ENCODE measurements at places on chromosomes 11 and 22.

DNA sequence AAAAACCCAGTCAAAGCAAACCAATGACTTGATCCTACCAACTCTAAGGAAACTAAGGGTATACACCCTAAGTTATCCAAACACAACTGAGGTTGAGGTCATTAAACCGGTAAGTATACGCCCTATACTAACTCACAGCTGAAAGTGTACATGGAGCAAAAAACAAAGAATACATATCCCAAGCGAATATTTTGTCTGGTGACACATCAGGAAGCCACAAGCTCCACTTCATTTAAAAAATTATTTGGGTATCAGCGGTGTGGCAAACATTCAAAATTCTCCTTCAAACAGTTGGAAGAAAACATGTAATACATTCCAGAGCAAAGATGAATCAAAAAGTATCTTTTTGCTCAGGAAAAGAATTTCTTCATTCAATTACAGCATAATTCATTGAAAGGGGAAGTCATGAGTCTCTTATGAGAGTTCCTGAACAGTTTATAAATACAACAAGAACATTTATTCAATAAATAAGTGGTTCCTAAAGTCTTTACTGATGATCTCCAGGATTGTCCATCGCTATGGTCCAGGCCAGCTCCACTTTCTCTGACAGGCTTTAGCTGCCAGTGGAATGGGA is 4.5 kb upstream of the JAML start:
- DNase-seq = no peak

DNA sequence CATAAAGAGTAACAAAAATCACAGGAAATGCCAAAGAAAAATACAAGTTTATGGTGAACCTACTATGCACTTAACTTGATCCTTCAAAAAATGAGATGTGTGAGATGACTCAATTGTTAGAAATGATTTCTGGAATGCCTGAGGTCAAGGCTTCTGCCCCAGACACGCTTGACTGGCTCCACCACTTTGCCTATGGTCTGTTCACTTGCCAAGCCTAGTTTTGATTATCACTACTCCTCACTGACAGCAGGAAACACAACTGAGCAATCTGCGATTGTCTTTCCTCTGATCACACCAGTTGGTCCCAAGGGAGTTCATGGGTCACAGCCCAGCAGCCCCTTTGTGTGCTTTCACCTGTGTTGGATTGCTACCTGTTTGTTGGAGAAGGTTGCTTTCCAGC is 20.6 kb upstream of the PRDM10 start:
- DNase-seq = no peak

- DNase-seq = no peak
Observed at GRCh38 chr22:31504282-31504681, 7.9 kb downstream of the SFI1 start.

GRCh38 chr11:13303668-13304649 is 26.4 kb downstream of the BMAL1 start:
- DNase-seq = no peak

DNA sequence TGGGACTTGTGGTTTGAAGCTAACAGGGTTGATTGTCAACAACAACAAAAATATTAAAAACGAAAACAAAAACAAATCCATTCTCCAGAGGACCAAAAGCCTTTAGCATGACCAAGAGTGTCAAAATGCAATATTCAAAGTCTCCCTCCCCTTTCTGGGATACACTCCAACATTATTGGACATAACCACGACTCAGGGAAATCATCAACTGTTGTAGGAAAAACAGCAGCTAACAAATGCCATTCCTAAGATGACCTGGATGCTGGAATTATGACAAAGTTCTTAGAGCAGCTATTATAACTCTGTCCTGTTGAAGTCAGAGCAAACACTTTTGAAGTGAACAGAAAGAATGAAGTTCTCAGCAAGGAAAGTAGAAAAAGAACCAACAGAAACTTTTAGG is 143.0 kb downstream of the TMEM135 start:
- no peak for DNase-seq

- DNase-seq = no peak
Observed at GRCh38 chr11:24043842-24044241, 453.0 kb upstream of the LUZP2 start.

DNA sequence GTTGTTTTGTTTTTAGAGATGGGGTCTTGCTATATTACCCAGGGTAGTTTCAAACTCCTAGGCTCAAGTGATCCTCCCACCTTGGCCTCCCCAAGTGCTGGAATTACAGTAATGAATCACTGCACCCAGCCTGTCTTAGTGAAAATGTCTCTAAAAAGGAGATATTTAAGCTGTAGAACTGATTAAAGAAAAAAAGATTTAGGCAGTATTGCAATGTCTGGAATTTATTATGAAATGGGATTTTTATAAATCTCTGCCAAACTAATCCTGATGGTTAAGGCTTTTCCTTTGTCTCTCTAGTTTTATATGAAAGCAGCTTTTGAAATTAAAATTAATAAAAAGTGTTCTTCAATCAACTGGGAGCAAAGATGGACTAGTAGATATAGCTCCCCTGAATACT is 2.1 kb downstream of the PLAAT3 start:
- no peak for DNase-seq

DNA sequence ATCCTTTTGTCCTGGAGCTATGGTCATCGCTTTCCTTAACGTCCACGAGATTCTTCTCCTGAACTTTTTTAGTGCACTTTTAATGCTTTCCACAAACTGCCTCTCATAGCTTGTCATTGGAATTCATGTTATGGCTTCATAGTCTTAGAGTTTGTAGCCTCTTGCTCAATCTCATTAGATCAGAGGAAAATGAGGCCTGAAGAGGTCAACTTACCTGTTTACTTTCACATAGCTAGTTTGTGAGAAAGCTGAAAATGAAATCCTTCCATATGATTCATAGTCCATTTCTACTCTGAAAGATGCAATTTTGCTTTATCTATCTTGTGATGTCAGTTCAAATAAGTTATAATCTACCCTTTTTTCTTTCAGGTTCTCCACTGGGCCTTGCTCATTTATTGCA is 1747.2 kb upstream of the RAG2 start:
- no peak for DNase-seq

DNA sequence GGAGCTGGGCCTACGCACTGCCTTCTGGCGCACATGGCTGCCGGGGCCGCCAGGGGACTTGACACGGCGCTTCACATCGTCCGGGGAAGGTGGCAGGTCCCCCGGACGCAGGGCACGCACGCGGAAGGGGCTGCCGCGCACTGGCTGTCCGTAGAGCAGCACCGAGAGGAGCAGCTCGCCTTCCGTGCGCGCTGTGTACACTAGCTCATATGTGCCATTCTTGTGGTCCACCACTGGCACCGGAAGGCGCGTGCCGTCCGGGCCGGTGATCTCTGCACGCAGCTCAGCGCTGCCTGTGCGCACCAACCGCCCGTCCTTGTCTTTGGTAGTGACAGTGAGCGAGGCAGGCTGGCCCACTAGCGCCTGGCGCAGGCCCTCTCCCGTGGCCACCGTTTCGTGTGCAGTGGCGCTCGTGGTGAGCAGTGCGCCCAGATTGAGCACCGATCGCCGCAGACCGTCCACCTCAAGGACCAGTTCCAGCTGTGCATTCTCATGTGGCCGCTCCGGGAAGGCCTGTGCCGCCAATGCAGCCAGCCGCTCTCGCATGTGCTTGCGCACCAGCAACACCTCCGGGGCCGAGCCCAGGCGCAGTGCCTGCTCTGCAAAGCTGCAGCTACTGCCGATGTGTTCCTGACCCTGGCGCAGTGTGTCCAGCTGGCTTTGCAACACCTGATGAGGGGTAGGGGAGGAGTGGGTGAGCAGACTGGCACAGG is 15.7 kb upstream of the HPX start:
- DNase-seq = no peak

Data from chondrocyte (in vitro differentiated cells).